ENCODE measurements at places on chromosomes 12 and 14.

GRCh38 chr12:58163021-58163420 is 221.7 kb downstream of the ATP23 start:
- DNase-seq, result no peak

DNA sequence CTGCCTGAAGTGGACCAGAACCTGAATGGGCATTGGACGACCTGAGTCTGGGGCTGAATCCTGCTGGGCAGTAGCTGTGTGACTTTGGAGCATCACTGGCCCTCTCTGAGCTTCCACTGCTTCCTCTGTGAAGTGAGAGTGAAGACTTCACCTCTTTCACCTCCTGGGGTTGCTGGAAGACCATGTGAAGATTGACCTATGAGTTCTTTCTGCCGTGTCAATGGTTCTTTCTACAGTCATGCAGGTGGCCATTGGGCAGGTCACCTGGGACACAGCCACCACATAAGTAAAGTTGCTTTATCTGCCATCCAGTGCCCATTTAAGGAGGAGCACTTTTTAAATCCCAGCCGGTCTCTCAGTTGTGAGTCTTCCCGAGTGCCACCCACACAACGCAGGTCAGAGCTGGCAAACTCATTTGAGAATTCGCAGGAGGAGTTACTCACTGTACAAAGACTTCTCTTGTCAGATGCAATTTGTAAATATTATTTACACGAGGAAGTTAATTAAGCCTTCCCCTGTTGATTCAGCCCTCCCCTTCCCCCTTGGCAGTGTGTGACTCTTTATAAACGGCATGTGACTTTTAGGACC is 74.8 kb upstream of the TCL1B start:
- no peak for DNase-seq

GRCh38 chr14:75399843-75400775 is 27.7 kb upstream of the JDP2 start:
- no peak for DNase-seq

- no peak for DNase-seq
Measured at GRCh38 chr12:131610181-131610580, 100.7 kb upstream of the SFSWAP start.

DNA sequence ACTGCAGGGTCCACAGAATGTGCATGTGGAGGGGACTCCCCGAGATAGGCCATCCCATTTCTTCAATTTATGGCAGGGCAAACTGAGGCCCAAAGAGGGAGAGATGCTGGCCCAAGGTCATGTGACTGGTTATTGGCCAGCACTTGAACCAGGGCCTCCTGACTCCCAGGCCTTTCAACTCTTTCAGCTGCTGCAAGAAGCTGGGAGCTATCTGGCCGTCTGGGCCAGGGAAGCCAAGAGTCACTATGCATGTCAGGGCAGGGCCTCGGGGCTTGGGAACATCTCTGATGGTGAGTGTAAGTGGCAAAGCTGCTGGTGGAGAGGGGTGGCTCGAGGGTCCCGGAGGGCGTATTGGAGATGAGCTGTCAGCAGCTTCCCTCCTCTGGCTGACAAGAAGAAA is 9.5 kb upstream of the LTBP2 start:
- DNase-seq, result no peak

GRCh38 chr12:106945261-106945851 is 10.4 kb upstream of the TMEM263 start:
- DNase-seq, result no peak

DNA sequence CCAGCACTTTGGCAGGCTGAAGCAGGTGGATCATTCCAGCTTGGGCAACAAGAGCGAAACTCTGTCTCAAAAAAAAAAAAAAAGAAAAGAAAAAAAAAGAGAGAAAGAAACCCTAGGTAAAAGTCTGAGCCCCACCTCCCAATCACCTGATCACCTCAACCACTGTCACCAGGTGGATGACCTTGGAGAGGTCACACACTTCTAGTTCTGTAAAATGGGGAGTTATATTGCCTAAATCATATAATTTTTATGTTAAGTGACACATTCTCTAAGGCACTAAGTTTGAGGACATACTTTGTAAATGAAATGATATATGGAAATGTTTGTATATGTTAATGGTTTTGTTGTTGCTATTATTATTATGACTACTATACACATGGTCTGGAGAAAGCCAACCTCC is 1.5 kb upstream of the ERBB3 start:
- DNase-seq, result no peak
